ENCODE measurements at places on chromosomes 2 and 18.

GRCh38 chr2:109375131-109375561 is 238.6 kb downstream of the SEPTIN10 start:
- no peak for DNase-seq

DNA sequence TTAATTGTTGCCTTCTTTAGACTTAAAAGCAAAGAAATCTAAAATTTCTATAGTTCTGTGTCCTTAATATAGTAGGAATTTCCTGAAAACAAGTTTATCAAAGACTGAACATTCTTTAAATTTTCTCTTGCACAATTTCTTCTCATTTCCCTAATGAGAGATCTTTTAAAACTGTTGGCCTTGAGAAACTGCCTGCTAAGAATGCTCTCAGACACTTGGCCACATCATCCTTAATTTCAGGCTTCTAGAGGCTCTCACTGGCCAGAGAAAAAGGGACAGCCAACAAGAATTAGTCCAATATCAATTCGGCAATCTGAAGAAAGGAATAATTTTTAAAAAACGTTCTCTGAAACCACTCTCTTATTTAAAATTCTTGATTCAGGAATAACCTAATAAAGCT is 167.0 kb upstream of the CREB1 start:
- DNase-seq, result no peak

DNA sequence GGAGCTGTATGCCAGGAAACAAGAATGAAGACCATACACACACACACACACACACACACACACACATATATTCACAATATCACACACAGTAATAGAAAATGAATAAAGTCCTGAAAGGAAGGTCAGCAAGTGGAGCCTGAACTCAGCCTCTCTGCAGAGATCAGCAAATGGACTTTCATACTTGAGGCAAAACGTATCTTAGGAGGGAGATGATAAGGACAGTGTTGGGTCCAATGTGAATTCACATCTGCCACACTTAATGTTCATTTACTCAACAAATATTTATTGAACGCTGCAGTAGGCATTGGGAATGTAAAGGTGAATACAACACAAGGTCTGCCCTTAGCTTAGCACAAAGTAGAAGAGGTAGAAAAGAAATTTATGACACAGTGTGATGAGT is 2.7 kb upstream of the MTLN start:
- no peak for DNase-seq

DNA sequence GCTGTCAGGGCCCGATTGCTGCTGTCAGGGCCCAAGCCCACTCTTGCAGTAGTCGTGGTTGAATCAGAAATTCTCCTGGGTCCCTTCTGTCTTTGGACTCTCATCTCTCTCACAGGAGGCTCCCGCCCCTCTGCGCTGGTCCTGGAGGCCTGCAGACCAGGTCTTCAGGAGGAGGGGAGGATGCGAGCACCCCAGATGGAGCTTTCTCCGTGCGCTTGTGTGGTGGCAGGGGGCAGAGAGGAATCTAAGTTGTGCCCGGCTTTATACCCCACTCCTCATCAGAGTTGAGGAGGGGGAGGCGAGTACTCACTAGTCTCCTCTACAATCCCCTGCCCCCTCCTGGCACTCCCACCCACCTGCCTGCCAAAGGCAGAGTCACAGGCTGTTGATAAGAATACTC is 10.4 kb downstream of the EN1 start:
- no peak for DNase-seq

DNA sequence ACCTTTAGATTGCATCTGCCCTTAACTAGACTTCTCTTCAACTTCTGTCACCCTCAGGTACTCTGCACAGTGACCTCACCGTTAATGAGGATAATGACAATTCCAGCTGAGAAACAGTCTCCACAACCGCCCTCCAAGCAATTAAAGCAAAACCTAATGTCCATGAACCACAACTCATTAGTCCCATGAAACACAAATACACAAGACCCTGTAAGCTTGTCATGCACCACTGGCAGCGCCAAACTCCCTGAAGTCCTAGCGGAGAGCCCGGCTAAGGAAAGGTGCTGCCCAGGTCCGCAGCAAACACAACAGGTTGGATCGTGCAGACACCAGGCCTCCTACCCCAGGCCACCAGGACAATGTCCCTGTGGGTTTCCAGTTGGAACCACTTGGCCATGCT is 7.4 kb downstream of the SMAD7 start:
- DNase-seq, result no peak

- DNase-seq, result no peak
These were observed 48.1 kb downstream of the TSN start for GRCh38 chr2:121803503-121803902.

DNA sequence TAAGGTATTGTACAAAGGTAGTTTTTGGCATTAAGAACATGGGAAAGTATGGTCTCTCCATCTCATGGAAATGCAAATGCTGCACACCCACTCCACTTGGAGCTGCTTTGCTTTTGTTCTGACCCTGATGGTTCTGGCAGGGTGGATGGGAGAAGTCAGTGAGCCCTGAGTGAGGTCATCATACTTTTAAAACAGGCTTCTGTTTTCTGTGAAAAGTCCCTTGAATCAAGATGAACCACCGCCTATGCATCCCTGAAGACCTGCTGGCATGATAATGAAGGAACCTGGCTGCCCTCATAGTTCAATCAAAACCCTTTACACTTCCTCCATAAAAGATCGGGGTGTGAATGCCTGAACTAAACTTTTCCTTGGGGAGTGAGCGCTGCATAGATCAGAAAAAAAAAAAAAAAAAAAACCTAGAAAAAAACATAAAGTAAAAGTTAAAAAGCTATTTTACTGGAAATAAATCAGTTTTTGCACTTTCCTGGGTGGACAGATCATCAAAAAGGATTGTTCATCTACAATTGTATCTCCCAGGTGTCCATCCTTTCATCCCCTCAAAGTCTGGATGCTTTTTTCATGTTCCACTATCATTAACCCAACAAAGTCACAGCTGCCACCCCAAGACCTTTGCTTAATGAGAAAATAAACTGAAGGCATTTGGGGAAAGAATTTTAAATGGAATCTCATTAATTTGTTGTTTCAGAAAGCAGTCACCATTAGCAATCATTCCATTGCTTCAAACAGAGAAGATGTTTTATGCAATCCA is 728.1 kb upstream of the DDX18 start:
- no peak for DNase-seq

DNA sequence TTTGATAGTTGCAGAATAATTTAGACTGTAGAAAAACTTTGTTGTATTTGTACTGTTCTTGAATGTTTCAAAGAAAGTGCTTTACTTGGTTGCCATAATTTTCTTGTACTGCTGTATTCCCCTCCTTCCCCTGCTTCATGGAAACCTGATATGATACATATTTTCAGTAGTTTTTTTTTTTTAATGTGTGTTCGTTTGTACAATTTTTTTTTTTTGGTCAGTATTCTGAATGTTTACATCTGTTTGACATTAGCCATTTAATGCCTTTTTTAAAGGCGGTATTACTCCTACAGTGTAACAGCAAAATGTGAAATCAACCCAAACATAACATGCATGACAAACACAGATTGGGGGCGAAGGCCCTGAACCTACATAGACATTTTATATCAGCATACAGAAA is 172.3 kb downstream of the ASXL3 start:
- no peak for DNase-seq

DNA sequence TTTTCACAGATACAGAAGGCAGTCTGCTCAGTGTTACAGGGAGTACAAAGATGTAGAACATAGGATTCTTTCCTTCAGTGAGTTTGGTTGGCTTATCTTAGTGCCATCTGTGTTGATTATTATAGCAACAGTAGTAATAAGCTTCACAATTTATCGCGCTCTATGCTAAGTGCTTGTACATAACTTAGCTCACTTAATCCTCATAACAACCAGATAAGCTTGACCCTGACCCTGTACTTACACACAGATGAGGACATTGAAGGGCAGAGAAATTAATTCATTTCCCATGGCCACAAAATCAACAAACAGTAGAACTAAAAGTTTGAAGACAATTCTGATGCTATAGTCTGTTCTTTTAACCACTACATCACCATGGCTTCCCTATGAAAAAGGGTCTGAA is 121.8 kb downstream of the SPHKAP start:
- DNase-seq, result no peak

DNA sequence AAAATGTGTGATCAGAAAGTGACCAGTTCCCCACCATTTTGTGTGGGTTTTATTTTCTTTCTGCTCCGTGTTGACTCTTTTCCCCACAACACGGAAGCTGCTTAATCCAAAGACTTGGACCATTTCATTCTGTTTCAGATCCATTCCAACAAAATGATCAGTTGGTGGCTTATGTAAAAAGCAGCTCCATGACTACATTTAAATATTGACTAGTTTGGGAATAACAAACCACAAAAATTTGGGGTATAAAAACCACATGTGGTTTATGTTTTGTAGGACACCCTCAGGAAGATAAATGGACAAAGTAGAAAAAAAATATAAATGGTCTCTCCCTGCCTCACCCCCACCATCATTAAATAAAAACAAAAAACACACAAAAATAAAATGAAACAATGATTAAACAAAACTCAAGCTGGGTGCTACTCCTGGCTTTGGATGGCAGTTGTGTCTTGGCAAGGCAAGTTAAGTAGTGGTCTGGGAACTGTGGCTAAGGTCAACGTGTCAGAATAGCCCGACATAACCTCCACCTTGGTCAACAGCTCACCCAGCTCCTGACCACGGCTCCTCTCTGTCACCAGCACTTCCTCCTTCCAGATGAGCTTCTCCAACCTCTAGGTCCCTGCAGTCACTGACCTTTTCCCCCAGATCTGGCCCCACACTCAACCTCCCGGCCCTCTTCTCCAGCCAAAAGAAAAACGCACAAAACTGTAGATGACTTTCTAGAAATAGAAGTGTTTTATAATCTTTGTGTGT is 12.8 kb upstream of the WIPF1 start:
- no peak for DNase-seq

DNA sequence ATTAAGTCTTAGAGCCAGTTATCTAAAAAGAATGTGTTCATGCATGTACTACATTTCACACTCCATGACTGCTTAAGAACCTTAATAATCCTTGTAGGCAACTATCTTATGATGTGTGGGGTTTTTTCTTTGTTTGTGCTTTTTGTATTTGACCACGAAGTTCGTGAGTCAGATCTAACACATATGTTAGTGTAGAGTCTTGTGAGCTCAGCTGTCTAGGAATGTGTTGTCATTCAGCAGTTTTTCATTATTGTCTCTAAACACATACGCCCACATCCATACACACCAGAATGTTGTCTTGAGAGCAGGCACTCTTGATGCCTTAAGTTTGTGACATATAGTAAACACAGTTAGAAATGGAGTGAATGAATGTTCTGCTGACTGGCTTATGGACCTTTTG is 38.4 kb downstream of the CAB39 start:
- DNase-seq, result no peak

GRCh38 chr2:120289221-120289906 is 36.7 kb downstream of the RALB start:
- DNase-seq, result no peak

GRCh38 chr2:9837451-9837850 is 5.8 kb upstream of the TAF1B start:
- DNase-seq, result no peak

DNA sequence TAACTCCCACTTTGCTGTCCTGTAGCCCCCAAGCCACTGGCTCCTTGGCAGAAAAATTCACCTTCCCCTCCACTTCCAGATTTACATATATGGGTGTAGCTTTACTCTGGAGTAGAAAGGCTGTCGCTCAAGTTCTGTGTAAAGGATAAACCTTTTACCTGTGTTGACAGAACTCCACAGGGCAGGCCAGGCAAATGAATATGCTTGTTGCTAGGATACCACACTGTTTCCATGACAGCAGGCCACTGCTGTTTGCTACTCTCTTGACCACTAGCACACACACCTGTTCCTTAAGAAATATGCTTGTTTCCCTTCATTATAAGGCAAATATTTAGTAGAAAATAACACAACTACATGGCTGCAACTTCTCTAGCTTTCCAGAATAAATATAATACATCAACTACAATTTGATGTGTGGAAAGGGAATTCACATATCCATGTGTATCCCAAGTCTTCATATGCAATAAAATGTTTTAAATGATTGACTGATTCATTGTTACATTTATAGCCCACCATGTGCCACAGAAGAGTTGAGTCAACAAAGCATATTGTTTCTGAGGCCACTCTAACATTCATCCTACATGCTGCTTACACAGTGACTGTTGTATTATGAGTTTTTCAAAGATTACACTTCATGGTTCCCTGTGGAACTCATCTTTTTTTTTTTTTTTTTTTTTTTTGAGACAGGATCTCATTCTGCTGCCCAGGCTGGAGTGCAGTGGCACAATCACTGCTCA is 56.2 kb upstream of the ROCK1 start:
- DNase-seq, result no peak

GRCh38 chr2:177242121-177242987 is 22.2 kb downstream of the NFE2L2 start:
- no peak for DNase-seq

DNA sequence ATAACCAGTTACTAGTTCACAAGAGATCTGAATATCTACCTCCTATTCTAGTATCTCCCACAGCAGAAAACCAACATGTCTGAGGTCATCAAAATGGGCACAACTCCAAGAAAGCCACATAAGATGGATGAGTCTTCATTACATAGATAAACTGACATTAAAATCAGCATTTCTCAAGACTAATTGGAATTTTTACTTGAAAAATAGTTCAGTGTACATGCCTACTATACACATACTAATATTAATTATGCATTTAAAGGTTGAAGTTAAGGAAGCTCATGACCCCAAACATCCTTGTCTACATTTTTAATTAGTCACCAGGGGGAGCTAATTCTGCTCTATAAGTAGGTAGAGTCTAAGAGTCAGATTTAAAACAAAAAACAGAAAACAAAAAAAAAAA is 41.9 kb downstream of the ZNF521 start:
- DNase-seq, result no peak

DNA sequence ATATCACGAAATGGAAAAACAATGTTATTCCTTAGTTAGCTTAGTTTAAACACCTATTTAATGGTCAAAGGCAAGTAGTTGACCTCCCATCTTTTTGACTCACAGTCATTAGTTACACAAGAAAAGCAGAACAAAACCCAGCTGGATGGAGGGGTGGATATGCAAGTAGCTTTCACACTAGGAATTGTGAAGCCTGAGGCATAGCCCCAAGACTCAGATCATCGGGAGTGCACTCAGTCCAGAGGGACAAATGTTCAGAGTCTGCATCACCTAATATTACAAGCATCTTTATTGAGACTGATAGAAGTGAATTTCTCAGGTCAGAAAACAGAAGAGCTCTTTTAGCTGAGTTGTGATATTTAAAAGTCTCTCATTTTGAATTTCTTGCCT is 15.5 kb upstream of the CPS1 start:
- DNase-seq, result no peak

- DNase-seq, result no peak
These were observed 70.0 kb downstream of the MBP start for GRCh38 chr18:77062518-77063003.
